ENCODE measurements at places on chromosomes 2 and 18.

- no peak for DNase-seq
Measured at GRCh38 chr2:238499731-238500580, 73.2 kb downstream of the ASB1 start.

GRCh38 chr2:19120941-19121750 lies 237.3 kb downstream of the OSR1 start:
- peak; percentile 94 for DNase-seq

- DNase-seq, result peak; percentile 1
Measured at GRCh38 chr2:6864923-6865345, 773 bp downstream of the CMPK2 start.

DNA sequence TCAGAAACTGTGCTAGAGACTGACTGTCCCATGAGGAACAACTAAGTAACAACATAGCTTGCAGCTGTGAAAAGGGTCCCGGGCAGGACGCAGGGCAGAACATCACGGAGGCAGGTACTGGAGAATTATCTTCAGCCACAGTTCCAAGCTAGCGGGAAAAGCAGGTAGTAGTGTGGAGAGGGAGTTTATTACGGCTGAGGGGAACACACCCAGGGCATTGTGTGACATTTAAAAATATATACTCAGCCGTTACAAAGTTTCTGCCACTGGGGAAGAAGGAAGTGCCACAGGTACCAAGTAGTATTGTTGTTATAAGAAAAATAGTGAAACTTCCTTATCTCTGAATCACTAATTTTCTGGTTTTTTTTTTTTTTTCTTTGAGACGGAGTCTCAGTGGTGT lies 179.6 kb downstream of the LAMA1 start:
- DNase-seq, result no peak

DNA sequence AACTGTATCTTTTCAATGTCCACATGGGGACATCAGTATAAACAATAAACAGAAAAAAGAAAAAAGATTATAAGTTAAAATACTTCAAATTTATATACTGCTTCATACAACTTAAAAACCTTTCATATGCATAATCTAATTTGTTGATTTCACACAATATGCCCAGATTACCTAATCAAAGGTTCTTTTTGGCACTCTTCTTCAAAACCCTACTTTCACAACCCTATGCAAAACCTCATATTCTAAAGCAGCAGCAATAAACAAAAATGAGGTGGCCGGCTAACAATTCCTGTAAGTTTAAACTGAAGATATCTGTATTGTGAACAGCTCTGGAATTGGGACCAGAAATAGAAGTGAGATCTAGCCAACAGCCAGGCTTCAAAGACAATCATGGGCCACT lies 28.6 kb downstream of the STK17B start:
- no peak for DNase-seq

GRCh38 chr2:162230761-162231160 lies 12.5 kb downstream of the FAP start:
- peak; percentile 19 for DNase-seq

GRCh38 chr2:193556766-193557470 lies 1362.2 kb upstream of the TMEFF2 start:
- no peak for DNase-seq

GRCh38 chr2:186459009-186459408 lies 27.1 kb upstream of the ZC3H15 start:
- DNase-seq, result peak; percentile 3

- DNase-seq, result no peak
Measured at GRCh38 chr2:128690431-128690830, 371.8 kb upstream of the HS6ST1 start.

DNA sequence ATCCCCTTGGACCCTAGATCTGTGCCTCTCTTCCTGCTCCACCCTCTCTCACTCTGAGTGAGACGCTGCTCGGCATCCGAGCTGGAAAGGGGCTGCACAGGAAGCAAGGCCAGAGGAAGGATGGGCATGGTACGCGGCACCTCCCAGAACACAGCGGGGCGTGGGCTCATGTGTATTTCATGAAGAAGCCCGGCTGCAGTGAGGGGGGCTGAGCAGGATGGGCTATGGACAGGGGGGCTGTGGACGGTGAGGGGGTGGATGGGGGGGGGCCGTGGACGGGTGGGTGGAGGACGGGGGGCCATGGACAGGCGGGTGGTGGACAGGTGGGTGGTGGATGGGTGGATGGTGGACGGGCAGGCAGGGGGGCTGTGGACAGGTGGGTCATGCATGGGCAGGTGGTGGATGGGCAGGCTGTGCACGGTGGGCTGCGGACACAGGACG lies 28.5 kb downstream of the SLC66A2 start:
- DNase-seq, result no peak

GRCh38 chr2:235951493-235951892 lies 216.7 kb downstream of the GBX2 start:
- DNase-seq, result no peak

DNA sequence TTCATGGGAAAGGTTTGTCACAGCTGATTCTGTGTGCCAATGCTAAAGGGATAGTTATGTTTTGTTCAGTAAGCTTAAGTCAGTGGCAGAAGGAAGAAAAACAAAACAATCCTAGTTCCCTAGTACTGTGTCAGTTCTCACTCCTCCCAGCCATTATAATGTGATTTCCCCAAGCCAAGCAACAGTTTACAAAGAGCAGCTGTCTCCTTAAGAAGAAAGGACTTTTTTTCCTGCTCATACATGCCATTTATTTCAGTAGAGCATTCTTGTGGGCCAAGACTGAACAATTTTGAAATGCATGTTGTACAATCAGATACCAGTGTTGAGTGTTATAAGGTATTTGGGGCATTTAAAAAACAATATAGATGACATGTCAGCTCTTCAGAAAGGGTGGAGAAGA lies 52.1 kb downstream of the NEMP2 start:
- peak; percentile 50 for DNase-seq

- DNase-seq, result peak; percentile 65
Measured at GRCh38 chr2:152635635-152636298, 81.5 kb downstream of the PRPF40A start.

GRCh38 chr2:24412812-24413211 lies 52.5 kb upstream of the ITSN2 start:
- DNase-seq, result no peak

- DNase-seq, result no peak
Measured at GRCh38 chr18:5574843-5575242, 31.0 kb upstream of the EPB41L3 start.

DNA sequence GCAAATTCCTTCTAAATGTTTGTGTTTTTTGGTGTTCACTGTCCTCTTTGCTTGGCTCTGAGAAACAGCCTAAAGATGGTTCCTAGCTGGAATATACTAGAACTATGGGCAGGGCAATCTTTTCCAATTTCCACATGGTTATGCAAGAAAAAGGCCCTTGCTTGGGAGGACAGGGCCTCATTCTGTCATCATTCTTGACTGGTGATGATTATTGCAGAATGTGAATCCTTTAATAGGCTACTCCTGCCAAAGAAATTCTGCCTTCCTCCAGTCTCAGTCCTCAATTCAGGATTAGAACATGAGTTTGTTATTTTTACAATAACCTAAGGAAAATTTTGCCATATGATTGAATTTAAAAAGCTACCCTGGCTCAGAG lies 218.7 kb downstream of the HNMT start:
- peak; percentile 1 for DNase-seq

- no peak for DNase-seq
Measured at GRCh38 chr2:158217593-158217992, 115.9 kb downstream of the UPP2 start.

DNA sequence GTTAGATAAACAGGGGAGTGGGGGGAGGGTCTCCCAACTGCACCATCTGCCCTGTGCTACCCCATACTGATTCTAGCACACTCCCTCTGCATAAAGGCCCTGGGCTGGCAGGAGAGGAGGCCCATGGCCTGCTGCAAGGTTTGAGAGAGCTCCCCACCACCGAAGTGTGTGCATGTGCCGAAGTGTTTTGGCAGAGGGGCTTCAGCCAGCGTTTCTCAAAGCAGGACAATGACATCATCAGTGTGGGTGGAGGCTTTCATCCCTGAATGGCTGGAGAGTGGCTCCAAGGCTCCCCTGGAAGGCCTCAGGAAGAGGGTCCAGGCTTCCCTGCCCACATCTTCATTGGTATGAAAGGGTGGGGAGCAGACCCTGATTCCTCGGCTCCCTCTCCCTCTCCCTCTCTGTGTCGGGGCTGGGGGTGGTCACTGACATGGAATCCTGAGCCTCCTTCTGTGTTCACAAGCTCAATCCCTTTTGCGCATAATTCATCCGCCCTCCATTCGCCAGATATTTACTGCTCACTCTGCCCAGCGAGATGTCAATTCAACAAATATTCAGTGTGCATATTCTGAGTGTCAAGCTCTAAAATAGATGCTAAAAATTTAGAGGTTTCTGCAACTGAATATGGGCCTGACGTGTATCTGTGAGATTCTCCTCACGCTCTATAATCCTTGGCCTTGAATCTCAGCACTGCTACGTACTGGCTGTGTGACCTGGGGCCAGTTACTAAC lies 122.1 kb downstream of the CELF4 start:
- no peak for DNase-seq

DNA sequence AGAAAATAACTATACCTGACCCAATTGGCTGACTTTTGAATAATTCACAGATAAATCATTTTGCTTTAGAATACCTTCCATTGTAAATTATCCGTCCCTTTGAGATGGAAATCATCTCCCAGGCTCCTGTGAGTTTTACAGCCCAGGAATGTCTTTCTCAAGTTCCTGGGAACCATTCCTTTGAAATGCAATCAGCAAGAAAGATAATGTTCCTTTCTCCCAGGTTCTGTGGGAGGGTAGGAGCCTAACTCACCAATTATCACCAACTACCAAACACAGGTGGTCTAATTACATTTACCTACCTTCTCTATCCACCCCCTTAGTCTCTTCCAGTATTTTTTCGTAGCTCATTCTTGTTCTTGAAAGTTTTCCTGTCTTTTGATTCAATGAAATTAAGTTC lies 1016.0 kb downstream of the SOCS6 start:
- DNase-seq, result no peak

GRCh38 chr18:63206433-63207142 lies 113.0 kb downstream of the BCL2 start:
- no peak for DNase-seq

GRCh38 chr18:37259711-37260110 lies 305.9 kb downstream of the CELF4 start:
- no peak for DNase-seq

- no peak for DNase-seq
Measured at GRCh38 chr2:232299927-232300674, 78.5 kb upstream of the ALPP start.

DNA sequence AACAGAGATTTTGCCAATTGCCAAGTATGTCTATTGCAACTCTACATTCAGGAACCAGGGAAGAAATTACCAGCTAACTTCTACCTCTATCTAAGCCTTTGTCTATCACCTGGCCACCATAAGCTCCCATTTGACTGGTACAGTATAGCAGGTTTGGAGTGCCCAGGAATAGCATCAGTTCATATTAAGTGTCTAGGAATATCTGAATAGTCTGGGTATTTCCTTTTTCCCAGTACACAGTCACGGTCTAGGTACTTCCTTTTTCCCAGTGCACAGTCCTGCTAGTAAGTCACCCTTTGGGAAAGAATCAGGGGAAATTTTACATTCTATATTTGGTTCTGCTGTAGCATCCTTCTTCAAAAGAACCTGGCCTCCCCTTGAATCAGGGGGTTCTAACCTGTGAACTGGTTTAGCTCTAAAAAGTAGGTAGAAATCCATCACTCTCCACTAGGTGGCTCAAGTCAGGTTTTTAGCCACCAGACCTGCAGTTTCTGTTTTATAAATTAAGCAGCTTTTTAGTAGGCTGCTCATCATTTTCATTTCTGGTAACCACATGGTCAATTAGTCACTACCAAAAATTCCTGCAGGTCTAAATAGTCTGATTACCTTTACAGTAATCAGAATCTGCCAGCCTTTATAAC lies 49.3 kb upstream of the DNAJC10 start:
- DNase-seq, result peak; percentile 33

- DNase-seq, result no peak
Measured at GRCh38 chr2:37059841-37060240, 24.3 kb downstream of the HEATR5B start.

GRCh38 chr2:164943289-164943688 lies 12.0 kb downstream of the SLC38A11 start:
- no peak for DNase-seq

- DNase-seq, result no peak
Measured at GRCh38 chr18:21054252-21054821, 57.3 kb downstream of the ROCK1 start.

GRCh38 chr2:30139131-30139870 lies 7.5 kb upstream of the YPEL5 start:
- DNase-seq, result no peak

GRCh38 chr18:4658804-4659203 lies 203.7 kb upstream of the DLGAP1 start:
- no peak for DNase-seq

- DNase-seq, result peak; percentile 31
Measured at GRCh38 chr2:12704378-12704777, 12.4 kb upstream of the TRIB2 start.

DNA sequence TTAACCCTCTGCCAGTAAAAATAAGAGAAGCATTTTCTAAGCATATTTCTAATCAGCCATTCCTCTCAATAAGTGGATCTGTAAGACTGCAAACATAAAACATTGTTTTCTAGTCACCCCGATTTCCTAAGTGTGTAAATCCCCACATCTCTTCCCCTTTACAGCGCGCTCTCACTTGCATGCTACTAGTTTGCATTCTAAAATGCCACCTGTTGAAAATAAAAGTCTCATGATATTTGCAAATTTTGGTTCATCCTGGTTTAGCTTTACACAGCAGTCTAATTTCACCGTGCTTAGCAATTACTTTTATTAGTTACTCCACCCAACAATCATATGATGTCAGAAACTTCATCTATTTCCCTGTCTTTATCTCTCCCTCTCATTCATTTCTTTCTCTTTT lies 1230.7 kb upstream of the ZEB2 start:
- DNase-seq, result no peak

DNA sequence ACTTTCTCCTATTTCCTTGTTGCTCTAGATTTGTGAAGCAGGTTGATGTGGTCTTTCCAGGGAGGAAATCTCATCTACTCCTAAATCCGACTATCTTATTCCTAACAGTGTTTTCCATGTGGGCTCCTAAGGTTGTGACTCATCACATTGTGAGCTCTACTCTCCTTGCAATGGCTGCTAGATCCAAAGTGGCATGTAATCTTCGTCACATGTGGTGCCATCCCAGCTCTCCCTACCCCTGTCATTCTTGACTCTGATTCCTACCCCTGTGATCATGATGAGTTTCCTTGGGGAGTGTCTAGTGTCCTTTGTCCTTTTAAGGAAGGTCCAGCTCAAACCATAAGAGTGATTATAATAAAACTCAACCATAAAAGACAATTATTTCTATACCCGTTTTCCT lies 47.3 kb upstream of the GULP1 start:
- peak; percentile 18 for DNase-seq

- peak; percentile 65 for DNase-seq
Measured at GRCh38 chr2:105517814-105518705, 119.2 kb upstream of the FHL2 start.

- peak; percentile 94 for DNase-seq
Measured at GRCh38 chr2:8148260-8149006, 533.4 kb upstream of the ID2 start.

DNA sequence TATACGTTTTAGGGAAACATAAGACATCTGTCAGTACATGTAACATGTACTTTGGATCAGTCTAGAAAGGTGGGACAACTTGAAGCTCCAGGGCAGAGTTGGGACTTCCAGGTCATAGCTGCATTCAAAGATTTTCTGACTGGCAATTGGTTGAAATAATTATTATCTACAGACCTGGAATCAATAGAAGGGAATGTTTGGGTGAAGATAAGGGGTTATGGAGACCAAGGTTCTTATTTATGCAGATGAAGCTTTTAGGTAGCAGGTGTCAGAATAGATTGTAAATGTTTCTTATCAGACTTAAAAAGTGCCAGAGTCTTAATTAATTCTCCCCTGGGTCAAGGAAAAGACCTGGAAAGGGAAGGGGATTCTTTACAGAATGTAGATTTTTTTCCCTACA lies 19.8 kb downstream of the RPIA start:
- DNase-seq, result no peak

Data from EH (cell line).